Spinal cord (tissue), 10 donors: ENCODE measurements at places on chromosomes 6 and 20. TPM values are rescaled to one million over a fixed set of nuclear protein-coding genes. Genes with fewer than 3 reads are reported as not detected.

- no peak for DNase-seq
Observed at GRCh38 chr6:15431762-15432483, 186.1 kb downstream of the JARID2 start.

DNA sequence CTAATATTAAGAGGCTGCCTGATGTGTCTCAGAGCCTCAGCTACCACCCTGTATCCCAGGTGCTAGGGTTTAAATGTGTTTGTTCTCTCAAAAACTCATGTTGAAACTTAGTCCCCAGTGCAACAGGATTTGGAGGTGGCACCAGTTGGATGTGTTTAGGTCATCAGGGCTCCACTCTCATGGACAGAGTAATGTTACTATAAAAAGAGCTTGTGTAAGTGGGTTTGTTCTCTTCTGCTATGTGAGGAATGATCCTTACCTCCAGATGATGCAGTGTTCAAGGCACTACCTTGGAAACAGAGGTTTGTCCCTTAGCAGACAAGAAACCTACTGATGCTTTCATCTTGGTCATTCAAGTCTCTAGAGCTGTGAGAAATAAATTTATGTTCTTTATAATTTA, 164.9 kb upstream of the EPHA7 start:
- no peak for DNase-seq

DNA sequence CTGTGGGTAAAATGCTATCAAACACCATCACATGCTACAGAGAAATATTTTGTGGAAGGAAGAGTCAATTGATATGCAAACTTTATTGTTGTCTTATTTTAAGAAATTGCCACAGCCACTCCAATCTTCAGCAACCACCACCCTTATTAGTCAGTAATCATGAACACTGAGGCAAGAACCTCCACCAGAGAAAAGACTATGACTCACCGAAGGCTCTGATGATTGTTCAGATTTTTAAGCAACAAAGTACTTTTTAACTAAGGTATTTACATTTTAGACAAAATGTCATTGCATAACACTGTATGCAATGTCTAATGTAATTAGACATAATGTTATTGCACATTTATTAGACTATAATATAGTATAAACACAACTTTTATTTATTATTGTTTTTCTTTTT, 26.2 kb upstream of the MMP24 start:
- DNase-seq: no peak

- no peak for DNase-seq
Observed at GRCh38 chr20:10078403-10078802, 43.6 kb downstream of the ANKEF1 start.

The ABCF1 gene
- total RNA-seq: 26.4 TPM

DNA sequence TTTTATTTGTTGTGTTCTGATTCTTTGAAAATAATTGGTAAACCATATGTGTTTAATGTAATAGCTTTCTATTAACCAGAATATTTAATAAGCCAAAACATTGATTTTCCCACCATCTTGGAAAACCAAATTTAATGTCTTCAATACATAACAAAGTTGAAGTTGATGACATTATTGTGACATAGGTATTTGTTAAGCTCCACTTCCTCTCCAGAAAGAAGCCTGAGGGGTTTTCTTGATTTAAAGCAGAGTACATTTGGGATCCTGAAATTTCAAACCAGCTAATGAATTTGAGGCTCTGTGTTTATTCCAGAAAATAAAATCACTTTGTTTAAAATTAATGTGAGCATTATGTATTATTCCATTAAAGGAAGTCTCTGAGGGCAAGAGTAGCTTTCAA, 106.3 kb downstream of the PERP start:
- DNase-seq: no peak

DNA sequence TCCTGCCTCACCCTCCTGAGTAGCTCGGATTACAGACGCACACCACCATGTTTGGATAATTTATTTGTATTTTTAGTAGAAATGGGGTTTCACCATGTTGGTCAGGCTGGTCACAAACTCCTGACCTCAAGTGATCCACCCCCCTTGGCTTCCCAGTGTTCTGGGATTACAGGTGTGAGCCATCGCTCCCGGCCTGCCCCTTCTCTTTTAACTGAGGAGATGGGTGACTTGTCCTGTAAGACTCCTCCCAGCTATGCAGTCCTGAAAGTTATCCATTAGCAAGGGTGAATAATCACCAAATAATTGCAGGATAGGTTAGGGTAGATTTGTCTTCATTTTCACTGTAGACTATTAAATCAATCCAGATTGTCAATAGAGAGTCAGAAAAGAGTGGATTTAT, 40.5 kb upstream of the JARID2 start:
- no peak for DNase-seq

GRCh38 chr6:122778985-122779661, 393 bp upstream of the FABP7 start:
- DNase-seq: peak; percentile 98

The CCDC170 gene
- total RNA-seq: 13.1 TPM
